ENCODE measurements at places on chromosomes 4 and X.

- DNase-seq: no peak
Measured at GRCh38 chr4:17577665-17578481, 875 bp downstream of the LAP3 start.

DNA sequence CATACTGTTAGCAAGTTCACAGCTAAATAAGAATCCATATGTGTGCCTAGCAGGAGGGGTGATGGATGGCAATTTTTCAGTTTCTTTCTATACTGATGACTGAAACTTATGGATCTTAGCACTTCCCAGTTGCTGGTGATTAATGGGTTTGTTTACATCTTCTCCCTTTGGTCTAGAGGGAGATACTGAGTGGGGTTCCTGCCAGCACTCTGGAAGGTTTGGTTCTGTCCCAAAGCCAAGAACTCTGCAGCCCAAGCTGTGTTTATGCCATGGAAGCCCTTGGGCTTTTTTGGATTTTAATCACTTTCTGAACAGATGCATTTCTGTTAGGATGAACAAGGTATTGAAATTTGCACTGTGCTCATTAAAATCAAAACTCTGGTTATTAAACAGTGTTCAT, 43.5 kb downstream of the DDIT4L start:
- peak; percentile 9 for DNase-seq

GRCh38 chrX:127782904-127783303, 269.3 kb downstream of the ACTRT1 start:
- DNase-seq: no peak

- DNase-seq: no peak
Measured at GRCh38 chr4:77713884-77714283, 105.3 kb downstream of the CNOT6L start.

- peak; percentile 49 for DNase-seq
Measured at GRCh38 chr4:94603170-94603747, 151.5 kb downstream of the PDLIM5 start.

DNA sequence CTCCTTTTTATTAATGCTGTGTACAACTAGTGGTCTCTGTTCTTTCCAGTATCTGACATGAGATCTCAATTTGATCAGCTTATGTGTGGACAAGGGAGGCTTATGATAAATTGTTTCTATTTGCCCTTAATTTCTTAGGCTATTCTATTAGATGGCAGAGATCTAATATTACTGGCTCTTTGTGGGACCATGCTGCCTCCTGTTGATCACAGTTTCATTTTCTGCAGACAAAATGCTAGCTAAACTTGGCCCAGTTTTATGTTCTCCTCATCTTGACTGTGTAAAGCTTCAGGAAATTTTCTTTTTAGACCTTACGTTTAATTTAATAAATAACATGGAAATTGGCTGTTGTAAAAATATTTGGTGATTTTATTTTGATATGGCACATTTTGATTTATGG, 627.1 kb upstream of the AADAT start:
- DNase-seq: no peak

DNA sequence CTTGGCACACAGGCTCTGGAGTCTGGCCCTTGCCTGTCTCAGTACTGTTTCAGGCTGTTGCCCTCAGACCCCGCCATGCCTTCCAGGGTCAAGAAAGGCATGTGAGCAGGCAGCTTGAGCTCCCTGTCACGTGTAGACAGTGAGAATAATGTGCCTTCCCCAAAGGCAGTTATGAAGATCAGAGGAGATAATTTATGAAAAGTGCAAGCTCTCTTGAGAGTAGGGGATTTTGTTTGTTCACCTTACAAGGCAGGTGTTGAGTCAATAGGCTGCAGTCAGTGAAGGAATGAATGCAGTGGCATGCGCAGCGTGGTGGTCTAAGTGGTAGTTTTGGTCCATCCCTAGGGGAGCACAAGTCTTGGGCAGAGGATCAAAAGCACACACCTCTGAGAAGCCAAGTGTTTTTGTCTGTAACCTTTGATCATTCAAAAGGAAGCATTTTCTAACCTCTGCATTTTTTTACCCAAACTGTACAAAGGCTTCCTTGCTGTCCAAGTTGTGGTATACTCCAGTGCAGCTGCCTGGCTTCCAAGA, 14.4 kb downstream of the HADH start:
- DNase-seq: no peak

DNA sequence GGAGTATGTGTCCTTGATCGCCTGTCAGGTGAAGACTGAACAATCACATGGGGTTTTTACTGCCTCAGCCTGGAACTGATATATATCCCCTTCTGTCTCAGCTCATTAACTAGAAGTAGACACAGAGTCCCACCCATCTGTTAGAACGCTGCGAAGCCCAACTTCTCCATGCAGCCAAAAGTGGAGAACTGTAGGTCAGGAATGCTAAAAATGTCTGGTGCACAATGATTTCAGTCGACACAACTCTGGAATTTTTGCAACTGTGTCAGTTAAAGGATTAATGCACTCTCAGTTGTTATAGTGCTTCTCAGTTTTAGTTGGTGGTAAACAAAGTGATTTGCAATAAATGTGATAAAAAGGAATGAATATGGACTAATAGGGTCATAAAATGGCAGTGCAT, 287.2 kb downstream of the INPP4B start:
- no peak for DNase-seq

- peak; percentile 9 for DNase-seq
Measured at GRCh38 chr4:54586320-54586955, 71.3 kb upstream of the KIT start.

DNA sequence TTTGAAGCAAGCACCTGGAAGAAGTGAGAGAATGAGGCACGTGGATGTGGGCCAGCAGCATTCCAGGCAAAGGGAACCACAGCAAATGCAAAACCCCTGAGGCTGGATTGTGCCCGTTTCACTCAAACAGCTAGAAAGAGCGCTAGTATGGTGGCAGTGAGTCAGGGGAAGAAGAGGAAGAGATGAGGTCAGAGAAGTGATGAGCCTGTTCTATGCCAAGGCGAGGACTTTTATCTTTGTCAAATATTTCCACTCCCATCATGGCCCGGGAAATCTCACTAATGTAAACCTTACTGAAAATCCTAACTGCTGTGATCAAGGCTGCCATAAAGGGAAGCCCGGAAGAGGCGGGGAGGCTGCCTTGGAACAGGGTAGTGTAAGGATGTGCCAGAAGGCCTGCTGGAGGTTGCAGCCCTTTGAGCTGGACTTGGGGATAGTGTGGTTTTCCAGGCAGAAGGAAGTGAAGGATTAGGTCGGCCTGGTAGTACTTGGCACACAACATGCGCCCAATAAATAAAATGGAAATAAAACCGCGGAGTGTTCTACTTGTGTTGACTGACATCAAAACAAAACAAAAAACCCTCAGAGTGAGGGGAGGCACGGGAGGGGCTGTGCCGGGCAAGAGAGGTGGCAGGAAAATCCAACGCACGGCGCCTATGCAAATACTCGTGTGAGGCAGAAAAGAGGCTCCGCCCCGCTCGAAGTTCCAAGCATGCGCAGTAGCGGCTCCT, 1.2 kb upstream of the CDK16 start:
- peak; percentile 18 for DNase-seq

DNA sequence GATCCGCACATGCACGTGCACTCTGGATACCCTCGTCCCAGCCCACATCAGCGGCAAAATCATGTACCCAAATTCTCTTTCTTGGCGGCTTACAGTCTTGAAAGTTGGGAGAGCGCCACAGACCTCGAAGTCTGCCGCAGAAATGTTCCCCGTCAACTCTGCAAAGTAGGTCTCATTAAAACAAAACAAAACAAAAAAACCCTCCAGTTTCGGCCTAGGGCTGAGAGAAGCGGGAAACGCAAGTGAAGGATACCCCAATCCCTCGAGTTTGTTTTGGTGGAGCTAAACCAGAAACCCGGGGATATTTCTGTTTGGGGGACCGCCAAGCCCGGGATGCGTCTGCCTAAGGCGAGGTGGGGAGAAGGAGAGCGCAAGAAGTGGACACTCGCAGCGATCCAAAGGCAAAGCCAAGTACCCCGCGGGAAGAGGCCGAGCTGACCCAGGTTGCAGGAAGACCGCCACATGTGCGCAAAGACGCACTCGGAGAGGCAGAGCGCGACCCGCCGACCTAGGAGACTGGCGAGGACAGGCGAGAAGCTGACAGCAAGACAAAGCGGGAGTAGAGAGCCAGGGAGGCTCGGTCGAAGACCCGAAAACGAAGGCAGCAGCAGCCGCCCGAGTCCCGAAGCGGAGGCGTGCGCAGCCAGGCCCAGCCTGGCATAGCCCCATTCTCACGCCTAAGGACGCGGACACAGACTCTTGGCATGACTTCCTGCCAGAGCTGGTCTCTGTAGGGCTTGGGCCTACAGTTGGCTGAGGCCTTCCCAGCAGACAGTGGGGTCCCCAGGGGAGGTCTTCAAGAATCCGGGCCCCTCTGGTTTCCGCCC, 49.6 kb upstream of the BCOR start:
- no peak for DNase-seq

DNA sequence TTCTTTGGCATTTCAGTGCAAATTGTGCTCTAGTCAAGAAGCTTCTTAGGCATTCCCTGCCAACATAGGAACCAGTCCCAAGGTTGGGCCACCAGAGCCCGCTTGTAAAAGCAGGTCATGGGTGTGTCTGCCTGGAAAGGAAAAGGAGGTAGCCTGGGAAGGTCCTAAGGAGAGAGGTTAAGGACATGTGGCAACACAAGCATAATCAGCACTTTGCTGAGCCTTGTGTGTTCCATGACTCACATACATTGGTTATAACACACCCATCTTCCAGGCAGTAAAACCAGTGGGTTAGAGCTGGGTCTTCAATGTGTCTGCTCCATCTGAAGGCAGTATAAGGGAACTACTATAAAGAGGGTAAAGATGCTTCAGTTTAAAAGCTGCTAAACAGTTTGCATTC, 165.0 kb downstream of the FHIP1A start:
- DNase-seq: no peak

DNA sequence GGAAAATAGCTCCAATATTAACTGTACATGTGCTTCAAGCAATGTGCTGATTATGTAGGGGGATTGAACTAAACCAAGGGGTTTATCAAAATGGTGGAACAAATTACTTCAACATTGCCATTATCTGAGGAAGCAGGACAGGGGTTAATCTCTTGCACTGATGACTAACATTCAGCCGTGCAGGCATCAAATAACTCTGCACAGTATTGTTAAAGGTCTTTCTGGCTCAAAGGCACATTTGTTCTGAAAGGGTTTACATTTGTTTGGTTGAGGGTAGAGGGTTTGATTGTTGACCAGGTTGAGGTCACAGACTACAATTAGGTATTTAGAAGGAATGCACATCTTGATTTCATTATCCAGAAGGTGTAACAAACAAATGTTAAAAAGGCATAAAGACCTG, 32.2 kb upstream of the CCSER1 start:
- DNase-seq: no peak

DNA sequence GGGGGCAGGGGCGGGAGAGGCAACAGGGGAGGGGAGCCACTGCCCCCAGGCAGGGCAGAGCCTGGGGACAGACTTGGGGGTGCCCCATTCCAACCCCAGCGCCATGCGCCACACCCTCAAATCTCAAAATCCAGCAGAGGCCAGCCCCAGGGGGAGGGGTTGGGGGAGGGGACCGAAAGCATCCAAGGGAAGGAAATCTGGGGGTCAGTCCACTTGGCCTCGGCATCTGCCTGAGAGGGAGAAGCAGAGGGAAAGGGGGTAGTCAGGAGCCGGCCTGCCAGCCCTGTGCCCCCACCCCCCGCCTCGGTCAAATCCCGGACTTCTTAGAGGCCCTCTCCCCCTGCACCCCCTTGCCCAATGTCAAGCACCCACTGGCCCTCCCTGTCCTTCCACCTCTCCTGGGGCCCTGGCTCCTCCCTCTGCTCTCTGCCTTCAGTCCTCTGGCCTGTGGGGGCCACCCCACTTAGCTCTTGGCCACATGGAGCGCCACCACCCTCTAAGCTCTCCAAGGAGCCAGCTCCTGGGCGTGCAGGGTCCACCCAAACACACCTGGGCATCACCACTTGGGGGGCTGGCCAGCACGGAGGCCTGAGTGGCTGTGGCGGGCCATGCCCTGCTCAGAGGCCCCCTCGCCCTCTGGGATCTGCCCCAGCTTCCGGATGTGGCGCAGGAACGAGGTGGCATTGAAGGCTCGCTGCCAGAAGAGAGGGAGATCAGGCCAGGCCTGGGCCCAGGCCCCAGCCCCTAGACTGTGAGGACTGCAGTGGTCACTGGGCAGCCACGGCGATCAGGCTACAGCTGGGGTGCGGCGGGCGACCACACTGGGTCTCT, 3.5 kb downstream of the PNCK start:
- DNase-seq: no peak

DNA sequence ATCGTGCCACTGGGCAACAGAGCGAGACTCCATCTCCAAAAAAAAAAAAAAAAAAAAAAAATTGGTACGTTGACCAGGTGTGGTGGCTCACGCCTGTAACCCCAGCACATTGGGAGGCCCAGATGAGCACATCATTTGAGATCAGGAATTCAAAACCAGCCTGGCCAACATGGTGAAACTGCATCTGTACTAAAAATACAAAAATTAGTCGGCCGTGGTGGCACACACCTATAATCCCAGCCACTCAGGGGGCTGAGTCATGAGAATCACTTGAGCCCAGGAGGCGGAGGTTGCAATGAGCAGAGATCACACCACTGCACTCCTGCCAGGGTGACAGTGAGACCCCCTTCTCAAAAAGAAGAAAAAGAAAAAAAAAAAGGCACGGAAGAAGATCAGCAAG, 24.5 kb downstream of the RBMX start:
- DNase-seq: no peak

DNA sequence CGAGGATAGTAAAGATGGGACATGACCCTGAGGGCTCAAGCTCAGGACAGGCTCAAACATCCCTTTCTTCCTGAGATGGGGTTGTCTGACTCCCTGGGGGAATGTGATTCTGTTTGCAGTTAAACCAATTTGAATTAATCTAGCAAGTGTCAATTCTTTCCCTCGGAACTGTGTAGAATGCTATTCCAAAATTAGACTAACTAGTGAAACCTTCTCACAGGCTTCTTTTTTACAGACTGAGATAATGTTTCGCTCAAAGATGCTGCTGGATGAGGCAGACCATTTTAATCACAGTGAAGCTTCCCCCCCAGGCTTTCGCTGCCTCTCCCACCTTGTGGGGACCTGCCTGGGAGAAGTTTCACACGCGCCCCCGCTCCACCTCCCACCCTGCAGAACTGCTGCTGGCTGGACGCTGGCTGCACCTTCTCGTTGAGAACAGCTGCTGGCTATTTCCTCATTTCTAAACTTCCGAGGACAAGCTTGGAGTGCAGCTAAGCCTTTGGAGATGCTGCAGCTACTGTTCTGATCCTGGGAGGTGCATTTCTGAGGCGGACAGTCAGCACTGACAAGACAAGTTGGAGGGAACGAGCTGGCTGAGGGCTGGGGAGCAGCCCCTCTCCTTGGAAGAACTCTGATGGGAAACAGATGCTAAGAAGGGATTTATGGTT, 297.8 kb downstream of the RAPGEF2 start:
- DNase-seq: peak; percentile 94

GRCh38 chr4:89166971-89167475, 55.7 kb downstream of the TIGD2 start:
- no peak for DNase-seq

- peak; percentile 83 for DNase-seq
Measured at GRCh38 chr4:38078590-38079421, 118.6 kb downstream of the PTTG2 start.

GRCh38 chr4:80268081-80268823, 1.8 kb downstream of the FGF5 start:
- DNase-seq: no peak

- DNase-seq: no peak
Measured at GRCh38 chr4:53021754-53022512, 159.8 kb downstream of the RASL11B start.
